Breast epithelium (tissue), 4 donors: ENCODE measurements at places on chromosomes 2 and 18.

DNA sequence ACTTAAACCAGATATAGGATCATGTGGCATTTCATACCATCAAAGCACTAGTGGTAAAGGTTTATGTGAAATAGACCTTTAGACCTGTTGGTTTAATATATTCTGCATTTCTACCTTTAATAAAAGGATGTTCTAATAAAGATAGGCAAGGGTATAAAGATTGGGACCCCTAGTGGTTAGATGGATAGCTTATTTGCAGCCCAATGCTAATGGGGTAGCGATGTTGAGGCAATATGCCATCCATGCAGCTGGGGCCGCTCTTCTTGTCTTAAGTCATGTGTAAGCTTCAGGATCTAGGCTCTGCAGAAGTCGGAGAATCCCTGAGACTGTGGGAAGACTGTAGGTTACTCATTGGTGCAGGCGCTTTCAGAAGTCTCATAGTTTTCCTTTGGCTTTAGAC lies 114.9 kb downstream of the ICOS start:
- DNase-seq: no peak

DNA sequence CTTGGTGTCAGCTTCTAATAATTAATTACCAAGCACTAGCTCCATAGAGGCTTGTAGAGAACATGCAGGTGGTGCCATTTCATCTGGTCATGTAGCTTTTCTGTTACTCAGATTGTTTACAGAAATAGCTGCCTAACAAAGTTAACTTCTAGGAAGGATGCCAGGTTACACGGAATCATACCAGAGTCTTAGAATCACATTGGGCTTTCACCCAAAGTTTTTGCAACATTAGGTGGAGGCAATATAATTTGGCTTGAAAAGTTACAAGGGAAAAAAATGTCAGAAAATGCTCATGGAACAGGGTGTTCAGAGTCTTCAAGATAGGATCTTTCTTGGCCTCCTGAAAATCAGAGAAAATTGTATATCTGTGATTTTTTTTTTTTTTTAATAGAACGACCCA lies 135.6 kb downstream of the ARHGAP15 start:
- no peak for DNase-seq

DNA sequence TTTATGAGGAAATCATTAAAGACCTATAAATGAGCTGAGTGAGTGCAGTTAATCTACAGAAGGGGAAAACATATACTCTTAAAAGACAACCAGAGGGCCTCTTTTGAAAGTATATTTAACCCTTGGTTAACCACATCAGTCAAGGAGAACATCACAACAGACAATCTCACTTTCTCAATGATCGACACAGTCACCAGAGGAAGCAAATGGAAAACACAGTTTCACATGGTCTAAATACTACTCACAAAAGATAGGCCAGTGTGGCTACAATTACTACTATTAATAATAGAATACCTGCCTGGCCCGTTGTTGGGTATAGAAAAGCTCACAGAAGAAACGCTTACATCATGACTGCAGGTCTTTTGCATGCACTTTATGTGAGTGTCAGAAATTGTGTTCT lies 426.2 kb downstream of the NCKAP5 start:
- DNase-seq: no peak

GRCh38 chr2:200172944-200173581 lies 133.4 kb upstream of the SPATS2L start:
- no peak for DNase-seq

GRCh38 chr18:74944676-74945075 lies 264.3 kb downstream of the PTGR3 start:
- no peak for DNase-seq
